Lower leg skin (tissue), 4 donors: ENCODE measurements at places on chromosomes 3 and 15.
A peak's percentile ranks its signal among the peaks of the same experiment; 100 is the strongest.

GRCh38 chr3:194354315-194354714 lies 3.2 kb upstream of the CPN2 start:
- DNase-seq, result no peak

DNA sequence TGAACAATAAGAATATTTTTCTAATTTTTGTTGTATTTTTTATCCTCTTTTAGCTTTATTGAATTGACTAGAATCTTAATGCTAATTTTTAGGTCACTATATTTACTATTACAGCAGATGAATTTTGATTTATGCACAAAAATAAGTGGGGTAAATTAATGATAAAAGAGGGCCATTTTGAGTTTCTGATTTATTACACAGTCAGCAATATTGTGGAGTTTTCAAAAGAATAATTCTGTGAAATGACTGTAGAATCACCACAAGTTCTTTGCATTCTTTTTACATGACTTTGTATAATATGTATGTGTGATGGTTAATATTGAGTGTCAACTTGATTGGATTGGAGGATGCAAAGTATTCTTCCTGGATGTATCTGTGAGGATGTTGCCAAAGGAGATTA lies 812.4 kb upstream of the DPPA4 start:
- DNase-seq, result no peak

GRCh38 chr15:41734079-41734478 lies 40.2 kb upstream of the MAPKBP1 start:
- DNase-seq, result no peak

GRCh38 chr15:49712846-49713450 lies 92.1 kb downstream of the DTWD1 start:
- DNase-seq, result no peak

DNA sequence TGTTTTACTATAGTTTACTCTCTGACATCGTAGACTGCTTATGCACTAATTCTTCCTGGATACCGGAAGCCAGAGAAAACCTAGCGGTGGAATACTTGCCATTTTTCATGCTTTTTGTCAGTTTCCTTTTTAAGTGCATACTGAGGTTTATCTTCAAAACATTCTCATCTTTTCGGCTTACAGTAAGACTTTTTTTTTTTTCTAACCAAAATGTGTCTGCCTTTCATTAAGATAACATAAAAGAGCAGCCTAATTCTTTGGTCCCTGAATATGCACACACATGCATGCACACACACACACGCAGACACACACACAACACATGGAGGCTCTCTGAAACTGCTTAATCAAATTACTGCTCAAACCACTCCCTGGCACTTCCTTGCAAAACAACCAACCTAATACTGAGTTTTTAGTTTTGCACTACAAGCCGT lies 1.3 kb downstream of the ZNF445 start:
- DNase-seq, result no peak

DNA sequence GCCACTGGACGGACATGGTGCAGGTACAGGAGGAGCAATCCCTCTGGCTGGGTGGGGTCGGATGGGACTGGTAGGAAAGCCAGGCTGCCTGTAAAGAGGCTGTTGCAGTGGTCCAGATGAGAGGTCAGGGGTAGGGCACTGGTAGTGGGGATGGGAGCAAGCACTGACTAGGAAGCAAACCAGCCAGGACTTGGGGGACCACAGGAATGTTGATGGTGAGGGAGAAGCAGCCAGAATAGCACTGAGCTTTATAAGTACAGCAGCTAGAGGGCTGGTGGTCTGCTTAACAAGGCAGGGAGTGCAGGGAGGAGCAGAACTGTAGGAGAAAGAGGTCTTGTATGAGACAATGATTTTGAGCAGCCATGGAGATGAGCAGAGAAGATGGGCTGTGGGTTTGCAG lies 38.7 kb upstream of the PTPN23 start:
- no peak for DNase-seq

DNA sequence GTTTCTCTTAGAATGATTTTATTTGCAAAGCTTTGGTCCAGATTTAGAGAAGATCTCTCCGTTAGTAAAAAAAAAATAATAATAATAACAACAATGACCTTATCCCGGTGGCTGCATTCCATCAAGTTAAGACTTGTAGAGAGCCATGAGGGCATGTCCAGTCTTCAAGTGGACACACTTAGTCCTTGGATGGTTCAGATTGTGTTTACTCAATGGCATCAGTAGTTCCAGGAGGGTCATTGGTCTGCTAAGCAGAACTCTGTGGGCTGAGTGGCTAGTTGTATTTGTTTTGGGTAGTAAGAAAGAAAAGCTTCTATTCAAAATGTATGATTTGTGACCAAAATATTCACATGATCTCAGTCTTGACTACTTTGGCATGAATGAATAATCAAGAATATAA lies 116.3 kb upstream of the UBE2E2 start:
- DNase-seq, result no peak

GRCh38 chr3:104458657-104459056 lies 908.1 kb upstream of the ALCAM start:
- DNase-seq, result no peak

- DNase-seq, result no peak
Observed at GRCh38 chr3:182908471-182908870, 71.9 kb downstream of the DCUN1D1 start.

DNA sequence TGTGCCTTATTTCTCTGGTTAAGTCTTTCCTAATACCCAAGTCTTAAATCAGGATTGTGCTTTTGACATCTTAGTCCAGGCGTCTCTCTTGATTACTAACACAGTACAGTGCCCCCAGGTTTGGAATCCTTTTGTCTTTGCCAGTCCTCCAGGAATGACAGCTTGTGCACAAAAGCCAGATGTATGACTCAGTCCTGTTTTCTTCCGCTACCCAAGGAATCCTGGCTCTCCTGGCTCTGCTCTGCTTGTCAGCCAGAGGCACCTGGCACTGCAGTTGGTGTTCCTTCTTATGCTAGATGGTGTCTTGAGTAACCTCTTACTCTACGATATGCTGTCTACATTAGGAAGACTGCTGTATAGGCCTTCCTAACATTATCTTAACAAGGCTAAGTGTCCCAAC lies 728.2 kb upstream of the NECTIN3 start:
- DNase-seq, result no peak

GRCh38 chr15:64942356-64942755 lies 30.7 kb downstream of the ANKDD1A start:
- DNase-seq, result peak; percentile 40

GRCh38 chr3:184031187-184031792 lies at the start of gene HTR3D:
TSS of gene HTR3D (plus strand) at chr3:184031742. CDS start at chr3:184031742, 0 bp downstream.
- DNase-seq, result no peak

- DNase-seq, result no peak
Observed at GRCh38 chr3:50515565-50516439, 12.4 kb upstream of the CACNA2D2 start.

GRCh38 chr3:128492671-128493569 lies at the start of gene GATA2:
TSS of gene GATA2 (minus strand) at chr3:128493201. CDS start at chr3:128487031, 6,170 bp downstream.
- peak; percentile 82 for DNase-seq

GRCh38 chr3:72665701-72666446 lies 182.4 kb downstream of the SHQ1 start:
- no peak for DNase-seq

DNA sequence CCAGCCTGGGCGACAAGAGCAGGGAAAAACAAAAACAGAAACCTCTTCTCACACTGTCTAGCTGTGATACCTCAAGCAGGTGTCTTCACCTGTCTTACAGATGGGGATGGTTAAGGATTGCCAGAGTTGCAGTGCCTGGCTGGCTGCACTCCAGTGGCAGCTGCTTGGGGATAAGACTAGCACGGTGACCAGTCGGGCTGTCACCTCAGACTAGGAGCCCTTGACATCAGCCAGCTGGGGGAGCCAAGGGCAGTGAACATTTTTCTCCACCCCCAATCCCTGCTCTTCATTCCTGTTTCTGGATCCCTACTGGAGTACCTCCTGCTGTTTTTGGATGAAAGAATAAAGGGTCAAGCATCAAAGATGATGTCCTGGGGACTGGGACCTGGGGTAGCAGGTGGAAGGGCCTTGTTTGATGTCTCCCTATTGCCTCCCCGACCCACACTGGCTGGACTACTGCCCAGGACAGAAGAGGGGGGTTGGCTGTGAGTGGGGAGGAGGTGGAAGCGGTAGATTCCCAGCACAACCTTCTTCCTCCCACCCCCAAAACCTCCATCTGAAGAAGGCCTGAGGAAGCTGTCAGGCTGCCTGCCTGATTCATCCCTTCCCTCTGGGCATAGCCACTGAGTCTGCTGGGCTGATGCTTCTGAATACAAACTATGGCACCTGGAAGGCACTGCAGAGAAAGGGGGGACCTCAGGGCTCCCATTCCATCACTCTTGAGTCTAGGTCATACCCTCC lies 7.0 kb upstream of the CPNE9 start:
- no peak for DNase-seq

DNA sequence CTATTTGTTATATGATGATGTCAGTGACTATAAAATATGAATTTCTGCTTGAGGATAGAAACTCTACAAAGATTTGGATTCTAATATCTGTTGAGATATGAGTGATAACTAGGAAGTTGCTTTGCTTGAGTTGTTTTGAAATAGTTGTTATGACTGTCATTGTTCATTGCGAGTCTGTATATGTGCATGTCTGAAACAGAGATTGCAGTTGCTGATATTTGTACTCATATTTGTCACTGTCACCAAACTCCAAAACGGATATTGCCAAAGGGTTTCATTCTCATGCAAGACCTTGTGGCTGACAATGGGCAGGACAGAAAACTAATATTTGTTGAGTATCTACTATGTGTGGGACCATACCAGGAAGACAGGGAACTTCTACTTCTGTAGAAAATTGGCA lies 240.2 kb downstream of the CD47 start:
- no peak for DNase-seq

- peak; percentile 90 for DNase-seq
Observed at GRCh38 chr15:94844538-94845389, 613.4 kb downstream of the MCTP2 start.

- peak; percentile 96 for DNase-seq
Observed at GRCh38 chr3:11568503-11569155, 75.1 kb downstream of the VGLL4 start.

DNA sequence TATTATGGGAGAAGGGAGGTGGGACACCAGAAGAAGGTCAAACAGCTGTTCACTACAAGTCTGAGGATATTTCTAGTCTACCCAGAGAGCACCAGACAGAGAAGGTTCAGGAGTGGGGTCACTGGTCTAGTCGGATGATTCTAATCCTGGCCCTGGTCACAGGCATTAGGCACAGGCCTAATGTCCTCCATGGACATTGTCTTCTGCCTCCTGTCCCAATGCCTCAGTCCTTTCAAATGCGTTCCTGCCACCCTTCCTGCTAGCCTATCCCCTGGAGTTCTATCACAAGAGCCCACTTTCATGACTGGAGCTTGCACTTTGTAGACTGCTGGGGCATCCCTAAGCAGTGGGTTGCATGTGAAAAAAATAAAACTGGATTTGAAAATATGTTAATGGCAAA lies 83.9 kb upstream of the PFN2 start:
- DNase-seq, result no peak

GRCh38 chr15:59312205-59312604 lies 60.5 kb downstream of the MYO1E start:
- peak; percentile 62 for DNase-seq

- no peak for DNase-seq
Observed at GRCh38 chr3:123739754-123740153, 144.4 kb downstream of the MYLK start.

DNA sequence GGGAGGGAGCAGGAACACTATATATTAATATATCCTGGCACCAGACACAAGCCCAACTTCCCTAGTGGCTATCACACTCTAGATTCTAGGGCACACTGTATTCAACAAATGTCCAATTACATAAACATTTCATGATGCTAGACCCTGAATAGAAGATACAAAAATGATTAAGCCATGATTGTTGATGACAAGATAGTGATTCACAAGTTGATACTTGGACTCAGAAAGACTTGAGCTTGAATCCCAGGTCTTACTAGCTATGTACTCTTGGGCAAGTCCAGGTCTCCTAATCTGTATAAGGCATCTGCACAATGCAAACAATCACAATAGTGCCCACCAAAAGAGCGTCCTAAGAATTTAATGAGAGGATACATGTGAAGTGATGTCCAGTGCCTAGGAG lies 10.0 kb upstream of the SNTN start:
- no peak for DNase-seq

GRCh38 chr3:13567684-13568514 lies 19.0 kb downstream of the FBLN2 start:
- no peak for DNase-seq

GRCh38 chr3:141557961-141558706 lies 71.3 kb downstream of the RASA2 start:
- DNase-seq, result no peak

GRCh38 chr15:100536733-100537132 lies 8.0 kb upstream of the CERS3 start:
- DNase-seq, result no peak

DNA sequence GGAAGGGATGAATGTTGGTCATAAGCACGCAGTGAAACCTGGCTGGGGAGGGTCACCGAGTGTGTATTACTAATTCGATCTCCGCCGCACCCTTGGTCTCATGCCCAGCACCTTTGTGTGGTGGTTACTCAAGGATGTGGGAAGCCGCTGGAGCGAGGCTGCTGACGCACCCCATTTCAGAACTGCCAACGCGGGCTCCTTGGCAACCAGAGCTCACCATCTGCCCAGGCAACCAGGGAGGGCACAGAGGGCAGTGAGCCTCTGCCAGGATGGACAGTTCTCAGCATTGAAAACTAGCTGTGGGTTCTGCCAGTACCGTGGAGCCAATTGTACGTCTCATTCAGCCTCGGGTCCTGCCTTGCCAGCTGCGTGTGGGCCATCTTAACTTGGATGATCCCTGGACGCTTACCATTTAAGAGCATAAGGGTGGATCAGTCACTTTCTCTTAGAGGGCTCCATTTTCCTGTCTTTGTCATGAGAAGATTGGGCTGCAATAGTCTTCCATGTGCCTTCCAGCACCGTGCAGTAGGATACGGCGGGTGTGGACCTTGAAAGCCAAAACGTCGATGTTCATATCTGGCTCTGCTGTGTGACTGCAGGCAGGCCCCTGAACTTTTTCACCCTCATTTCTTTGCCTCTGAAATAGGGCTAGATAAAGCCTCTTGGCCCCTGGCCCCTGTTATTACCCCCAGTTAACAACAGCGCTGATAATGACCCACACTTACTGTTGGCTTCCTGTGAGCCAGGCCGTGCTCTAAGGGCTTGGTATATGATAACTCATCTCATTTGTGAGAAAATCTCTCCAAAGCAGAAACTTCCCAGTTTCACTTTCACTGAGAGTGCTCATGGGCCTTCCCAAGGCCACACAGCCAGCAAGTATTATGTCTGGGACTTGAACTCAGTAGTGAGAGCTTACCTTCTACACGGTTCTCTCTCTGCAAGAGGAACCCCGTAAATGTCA lies 238.8 kb downstream of the OPA1 start:
- DNase-seq, result peak; percentile 90

GRCh38 chr3:139353920-139354556 lies 10.2 kb downstream of the MRPS22 start:
- DNase-seq, result no peak

DNA sequence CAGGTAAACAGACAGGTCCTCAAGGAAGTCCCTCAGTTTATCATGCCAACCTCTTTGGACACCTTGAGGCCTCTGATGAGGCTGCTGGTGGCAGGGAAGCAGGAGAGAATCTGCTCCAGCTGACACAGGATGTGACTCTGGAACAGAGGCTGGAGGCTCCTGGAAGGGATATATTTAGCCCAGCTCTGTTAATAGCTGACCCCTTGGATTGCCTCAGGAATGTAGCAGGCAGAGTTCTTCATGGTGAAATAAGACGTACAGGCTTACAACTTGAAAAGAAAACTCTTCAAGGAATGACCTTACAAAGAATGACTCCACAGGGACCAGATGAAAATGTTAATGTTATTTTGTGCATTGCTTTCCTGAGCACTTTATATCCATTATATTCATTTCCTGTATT lies 90.5 kb downstream of the AQP9 start:
- DNase-seq, result no peak
